ENCODE measurements at places on chromosomes 2 and 18.
A peak's percentile ranks its signal among the peaks of the same experiment; 100 is the strongest.

DNA sequence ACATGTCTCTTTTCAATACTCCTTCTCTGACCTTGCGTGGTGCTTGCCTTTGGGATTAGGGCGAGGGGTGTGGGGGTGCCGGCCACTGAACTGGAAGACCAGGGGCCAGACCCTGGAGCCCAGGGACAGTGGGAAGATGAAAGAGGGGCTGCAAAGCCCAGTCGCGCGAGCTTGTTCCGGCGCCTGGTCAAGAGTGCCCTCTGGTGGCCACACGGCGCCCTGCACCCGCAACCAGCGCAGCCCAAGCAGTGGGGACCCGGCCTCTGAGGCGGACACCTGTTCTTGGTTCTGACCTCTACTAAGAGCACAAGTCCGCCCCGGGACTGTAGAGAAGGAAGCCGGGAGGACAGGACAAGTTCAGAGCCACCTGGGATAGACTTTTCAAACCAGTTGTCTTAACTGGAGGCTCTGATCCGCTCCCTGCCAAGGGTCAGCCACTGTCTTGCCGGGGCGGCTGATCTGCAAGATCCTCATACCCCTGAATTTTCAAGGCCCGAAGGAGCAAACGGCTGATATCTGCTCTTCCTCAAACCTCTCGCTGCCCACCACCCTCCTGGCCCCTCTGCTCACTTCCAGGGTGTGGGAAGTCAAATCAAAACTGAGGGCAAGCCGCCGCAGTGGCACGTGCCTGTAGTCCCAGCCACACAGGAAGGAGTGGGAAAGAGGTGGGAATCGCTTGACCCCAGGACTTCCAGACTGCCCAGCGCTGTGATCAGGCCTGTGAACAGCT, 14.9 kb upstream of the MSH6 start:
- DNase-seq = no peak

DNA sequence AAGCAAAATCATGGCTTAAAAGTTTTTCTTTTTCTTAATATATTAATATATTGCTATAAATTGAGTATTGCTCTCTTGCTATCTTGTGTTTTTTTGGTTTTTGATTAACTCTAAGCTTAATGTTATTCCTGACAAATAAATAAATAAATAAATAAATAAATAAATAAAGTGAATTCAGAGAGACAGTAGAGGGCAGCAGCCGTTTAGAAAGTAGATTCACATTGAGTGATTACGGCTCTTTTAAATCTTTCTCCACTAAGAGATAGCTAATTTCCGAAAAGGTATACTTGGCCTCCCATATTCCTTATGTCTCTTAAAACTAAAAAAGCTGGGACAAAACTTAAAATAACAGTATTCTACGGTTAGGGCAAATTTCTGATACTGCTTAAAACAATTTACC, 34.3 kb downstream of the MSH2 start:
- no peak for DNase-seq

GRCh38 chr18:42508683-42509296, 553.8 kb downstream of the PIK3C3 start:
- no peak for DNase-seq

- no peak for DNase-seq
These were observed 83.4 kb downstream of the AAK1 start for GRCh38 chr2:69560147-69560482.

DNA sequence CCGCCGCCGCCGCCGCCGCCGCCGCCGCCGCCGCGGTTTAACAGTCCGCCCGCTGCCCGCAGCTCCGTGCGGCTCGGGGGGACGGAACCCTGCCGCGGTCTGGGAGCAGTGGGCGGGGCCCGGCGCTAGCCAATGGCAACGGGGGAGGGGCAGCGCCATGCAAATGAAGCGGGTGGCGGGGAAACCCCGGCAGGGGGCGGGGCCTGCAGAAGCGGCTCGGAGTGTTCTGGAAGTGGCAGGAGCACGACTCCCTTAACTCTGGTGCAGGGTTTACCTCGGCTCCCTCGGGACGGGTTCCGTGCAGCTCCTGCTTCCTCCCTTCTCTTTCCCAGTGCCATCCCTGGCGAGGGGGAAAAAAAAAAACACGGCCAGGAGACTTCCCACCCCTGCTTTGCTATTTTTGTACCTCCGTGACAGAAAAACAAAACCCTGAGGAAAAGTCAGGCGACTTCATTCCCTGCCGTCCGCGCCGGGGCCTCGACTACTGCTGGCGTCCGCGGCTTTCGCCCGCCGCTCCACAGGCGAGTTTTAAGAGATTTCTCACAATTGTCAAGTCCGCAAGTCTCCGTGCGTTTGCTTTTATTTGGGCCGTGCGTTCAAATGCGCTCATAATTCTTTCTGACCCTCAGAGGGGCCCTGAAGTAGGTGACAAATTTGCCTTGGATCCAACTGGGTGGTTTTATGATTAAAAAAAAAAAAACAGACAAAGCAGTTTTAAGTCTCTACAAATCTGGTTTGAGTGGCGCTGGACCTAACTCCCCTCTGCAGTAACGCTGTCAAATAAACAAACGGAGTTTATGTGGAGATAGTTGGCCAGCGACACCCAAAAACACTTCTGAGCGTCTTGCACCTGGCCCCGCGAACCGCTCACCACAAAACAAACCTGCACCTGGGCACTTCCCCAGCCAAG, at the start of gene KANSL1L:
Gene KANSL1L (minus strand): TSS at position 101 of the 910 bp plus-strand sequence. CDS start 16,827 bp downstream, outside the sequence.
- peak; percentile 98 for DNase-seq

- DNase-seq = no peak
These were observed 277.3 kb downstream of the AGAP1 start for GRCh38 chr2:235770909-235771820.

DNA sequence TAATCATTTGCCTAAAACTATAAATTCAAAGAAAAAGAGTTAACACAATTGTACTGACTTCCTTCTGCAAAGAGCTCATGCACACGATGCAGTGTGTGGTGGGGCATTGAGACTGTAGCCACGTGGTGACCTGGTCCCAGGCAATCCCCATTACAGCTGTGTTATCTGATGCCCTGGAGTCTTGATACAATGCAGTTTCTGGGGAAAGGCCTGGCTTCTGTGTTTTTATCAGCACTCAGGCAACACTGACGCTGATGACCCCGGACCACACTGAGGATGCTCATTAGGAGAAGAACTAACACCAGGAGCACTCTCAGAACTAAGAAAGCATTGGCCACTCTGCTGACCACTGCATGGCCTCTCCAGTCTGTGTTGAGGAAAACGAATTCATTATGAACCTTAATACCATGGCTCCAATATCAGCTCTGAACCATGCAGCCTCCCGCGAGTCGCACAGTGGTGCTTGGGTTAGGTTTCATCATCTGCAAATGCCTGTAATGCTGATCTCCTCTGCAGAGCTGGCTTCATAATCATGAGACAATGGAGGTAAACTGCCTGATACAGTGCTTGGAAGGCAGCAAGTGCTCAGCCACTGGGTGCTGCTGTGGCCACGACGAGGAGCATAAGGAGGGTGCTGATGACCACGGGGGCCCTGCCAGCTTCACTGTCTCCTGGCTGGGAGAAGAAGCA, 218.5 kb downstream of the MYT1L start:
- no peak for DNase-seq

Measured in lower leg skin (tissue), 4 donors.